Activated gamma-delta T cell treated with anti-CD3 and anti-CD28 coated beads, Interleukin-2, amount 50 U/mL, for 16 hours (primary cell): ENCODE measurements at places on chromosomes 7 and 10.

DNA sequence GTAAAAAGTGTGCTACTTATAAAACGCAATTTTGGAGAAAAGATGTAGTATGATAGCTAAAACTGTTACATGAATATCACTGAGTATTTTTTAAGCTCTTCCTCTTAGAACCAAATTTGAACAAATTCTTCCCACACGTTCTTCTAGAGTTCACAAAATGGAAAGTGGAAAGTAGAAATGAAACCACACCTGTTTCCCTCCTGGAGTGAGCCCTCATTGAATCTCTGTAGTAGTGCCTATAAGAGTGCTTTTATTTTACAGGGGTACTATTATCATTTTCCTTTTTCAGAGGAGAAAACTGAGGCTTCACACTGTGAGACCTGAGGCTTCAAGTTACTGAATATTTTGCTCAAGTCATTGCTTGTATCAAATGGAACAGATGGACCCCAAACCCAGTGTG lies 393.0 kb downstream of the NRG3 start:
- no peak for DNase-seq

- DNase-seq, result no peak
These were observed 92.9 kb downstream of the SFMBT2 start for GRCh38 chr10:7317786-7318446.

DNA sequence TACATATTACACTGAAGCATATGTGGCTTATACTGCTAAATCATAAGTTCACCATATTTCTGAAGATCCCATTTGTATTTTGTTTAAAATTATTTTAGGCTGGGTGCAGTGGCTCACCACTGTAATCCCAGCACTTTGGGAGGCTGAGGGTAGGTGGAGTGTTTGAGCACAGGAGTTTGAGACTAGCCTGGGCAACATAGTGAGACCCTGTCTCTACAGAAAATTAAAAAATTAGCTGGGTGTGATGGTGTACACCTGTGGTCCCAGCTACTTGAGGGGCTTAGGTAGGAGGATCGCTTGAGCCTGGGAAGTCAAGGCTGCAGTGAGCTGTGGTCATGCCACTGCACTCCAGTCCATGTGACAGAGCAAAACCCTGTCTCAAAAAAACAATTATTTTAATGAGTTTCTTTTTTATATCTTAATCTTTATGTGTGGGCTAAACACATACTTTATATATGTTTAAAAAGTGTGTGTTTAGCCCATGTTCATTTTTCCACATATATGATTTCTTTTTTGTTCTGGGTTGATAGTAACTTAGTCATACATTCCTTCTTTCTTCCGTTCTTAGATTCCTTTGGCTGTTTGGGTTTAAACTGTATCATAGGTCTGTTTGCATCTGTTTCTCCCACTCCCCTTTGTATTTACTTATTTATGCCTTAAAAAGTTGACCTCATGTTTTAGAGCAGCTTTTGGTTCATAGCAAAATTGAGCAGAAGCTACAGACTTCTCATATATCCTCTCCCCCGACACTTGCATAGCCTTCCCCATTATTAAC lies 33.5 kb downstream of the RSBN1L start:
- no peak for DNase-seq

DNA sequence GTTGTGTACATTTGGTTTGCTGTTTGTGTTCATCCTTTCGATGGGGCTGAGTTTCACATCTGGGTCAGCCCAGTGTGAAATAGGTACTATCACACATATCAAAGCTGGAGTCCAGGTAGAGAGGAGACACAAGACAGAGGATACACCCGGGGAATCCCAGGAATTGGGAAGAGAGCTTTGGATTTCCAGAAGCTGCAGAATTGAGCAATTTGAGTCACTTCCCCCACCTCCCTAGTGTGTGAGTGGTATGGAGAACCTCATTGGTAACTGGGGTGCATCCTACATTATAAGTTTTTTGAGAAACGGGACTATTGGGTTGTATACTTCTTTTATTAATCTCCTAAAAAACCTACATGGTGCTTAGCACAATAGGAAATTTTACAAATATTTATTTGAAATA lies 12.1 kb upstream of the PDSS1 start:
- DNase-seq, result no peak

DNA sequence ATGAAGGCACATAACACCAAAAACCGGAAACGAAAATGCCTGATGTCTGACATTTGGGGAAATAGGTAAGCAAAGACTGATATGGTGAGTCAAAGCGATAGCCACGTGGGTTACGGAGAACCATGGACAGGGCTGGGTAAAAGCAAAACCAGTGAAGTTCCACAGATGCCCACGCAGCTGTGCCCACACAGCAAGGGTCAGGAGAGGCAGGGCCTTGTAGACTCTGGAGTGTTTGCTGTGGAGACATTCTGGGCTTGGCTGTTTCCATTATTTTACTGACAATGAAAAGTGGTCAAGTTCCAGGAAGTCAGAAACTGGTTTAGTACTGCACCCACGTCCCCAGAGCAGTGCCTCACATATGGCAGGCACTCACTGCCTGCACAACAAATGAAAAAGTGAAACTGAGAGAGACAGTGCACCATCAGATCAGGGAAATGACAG lies 148.7 kb downstream of the ZMYND11 start:
- no peak for DNase-seq

DNA sequence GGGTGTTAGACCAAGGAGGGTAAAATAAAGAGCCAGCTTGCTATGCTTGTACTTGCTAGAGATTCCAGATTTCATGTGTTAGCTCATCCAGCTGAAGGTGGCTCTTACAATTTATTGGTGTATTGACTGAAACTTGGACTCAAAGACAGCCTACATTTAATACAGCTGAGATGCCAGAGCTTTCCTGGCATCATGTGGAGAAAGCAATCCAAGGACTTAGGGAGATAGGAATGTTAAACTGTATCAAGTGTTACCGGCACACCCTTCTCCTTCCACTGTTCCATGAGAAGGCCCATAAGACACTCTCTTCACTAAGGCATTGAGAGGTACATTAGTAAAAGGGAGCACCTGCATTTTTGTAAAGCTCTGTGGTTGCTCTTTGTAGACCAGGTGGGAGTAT lies 9.3 kb upstream of the HERPUD2 start:
- no peak for DNase-seq

GRCh38 chr10:114754445-114755320 lies 66.9 kb upstream of the FHIP2A start:
- DNase-seq, result no peak
